ENCODE measurements at places on chromosomes 6 and 20.

- no peak for DNase-seq
Measured at GRCh38 chr6:143195349-143195845, 134.7 kb downstream of the AIG1 start.

- DNase-seq = no peak
Measured at GRCh38 chr6:14280766-14281293, 163.3 kb downstream of the CD83 start.

DNA sequence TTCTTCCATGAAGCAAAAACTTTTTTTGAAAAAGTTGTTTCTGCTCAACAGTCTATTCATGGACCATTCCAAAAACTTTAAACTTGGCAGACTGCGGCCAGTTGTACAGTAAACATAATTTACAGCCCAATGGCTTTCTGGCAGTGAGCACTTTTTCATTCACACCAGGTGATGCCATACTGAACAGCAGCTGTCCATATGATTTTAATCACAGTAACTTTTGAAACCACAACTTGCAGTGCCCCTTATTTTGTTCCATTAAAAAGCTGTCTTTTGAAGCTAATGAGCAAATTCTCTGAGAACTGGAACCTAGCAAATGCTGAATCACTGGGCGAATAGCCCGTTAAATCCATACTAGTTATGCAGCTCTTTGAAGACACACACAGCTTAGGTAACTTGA, 576.6 kb downstream of the PTPRT start:
- DNase-seq = no peak

DNA sequence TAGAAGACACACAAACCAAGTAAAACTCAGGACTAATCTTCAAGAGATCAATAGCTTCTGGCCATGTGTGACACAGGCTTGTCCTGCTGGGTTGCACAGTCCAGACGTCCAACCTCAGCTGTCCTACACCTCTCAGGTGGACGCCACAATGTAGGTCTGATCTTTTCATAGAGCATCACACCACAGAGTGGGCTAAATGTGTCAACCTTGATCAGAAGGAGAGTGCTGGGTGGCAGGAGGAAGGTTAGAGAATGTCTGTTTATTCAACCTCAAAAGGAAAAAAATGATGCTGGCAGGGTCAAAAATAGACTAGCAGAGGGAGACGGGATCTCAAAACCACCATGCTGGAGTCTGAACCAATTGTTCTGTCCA, 41.7 kb downstream of the GFOD1 start:
- DNase-seq = no peak
